ENCODE measurements at places on chromosomes 12 and 14.

- DNase-seq = no peak
Observed at GRCh38 chr14:24300326-24300980, 803 bp downstream of the NOP9 start.

DNA sequence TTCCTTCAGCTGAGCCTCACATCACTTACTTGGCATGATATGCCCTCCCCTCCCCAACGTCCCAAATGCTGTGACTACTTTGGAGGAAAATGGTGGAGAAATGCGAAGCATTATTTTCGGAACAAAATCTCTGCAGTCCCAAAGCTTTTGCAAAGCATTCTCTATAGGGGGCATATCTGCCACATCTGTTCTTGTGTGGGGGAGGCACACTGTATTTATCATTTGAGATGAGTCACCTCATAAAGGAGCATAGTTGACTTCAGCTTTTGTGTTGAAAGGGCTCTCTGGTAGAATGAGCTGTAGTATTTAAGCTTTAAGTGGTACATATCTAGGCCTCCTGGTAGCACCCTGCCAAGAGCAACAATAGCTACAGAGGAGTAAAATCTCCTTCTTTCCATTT, 447.5 kb downstream of the ADAMTS20 start:
- no peak for DNase-seq

GRCh38 chr14:72075649-72076334, 143.6 kb downstream of the RGS6 start:
- DNase-seq = no peak

DNA sequence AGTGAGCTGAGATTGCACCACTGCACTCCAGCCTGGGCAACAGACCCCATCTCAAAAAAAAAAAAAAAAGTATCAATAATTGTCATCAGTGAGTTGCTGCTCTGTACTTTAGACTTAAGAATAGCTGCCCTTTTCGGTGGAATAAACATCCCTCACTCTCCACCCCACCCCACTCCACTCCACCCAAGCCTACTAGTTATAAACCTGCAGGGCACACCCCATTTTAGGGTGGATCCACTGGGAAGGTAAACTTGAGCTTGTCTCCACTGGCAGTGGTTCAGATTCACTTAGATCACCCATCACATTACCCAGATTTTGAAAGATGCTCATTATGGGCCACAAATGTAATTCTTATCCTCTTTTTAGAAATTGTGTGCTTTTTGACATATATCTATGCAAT, 106.4 kb downstream of the GPR135 start:
- no peak for DNase-seq

GRCh38 chr12:118190266-118190665, 54.3 kb downstream of the PEBP1 start:
- no peak for DNase-seq

DNA sequence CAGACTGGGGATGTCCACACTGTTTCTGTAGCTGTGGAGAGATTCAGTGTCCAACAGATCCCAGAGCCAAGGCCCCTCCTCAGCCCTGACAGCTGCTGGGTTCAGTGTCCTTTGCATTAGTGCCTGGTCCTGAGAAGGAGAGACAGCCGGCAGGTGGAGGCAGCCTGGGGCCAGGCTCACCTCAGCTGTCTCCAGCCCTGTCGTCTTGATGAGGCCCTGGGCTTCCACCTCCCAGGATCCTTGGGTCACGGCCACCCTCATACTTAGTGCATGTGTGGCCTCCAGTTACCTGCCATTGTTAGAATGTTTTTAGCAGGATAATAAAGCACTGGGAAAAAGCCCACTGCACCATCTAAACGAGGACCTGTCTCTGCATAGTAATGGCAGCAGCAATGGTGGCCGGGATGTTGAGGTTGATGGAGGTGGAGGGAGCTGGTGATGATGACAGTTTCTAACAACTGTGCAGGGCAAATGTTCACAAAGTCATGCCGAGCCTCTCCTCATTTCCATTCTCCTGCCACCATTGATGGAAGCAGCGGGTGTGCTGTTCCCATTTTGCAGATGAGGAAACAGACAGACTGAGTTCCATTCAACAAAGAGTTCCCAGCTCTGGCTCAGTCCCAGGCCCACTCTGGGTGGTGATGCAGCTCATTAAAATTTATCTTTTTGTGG, 17.7 kb downstream of the ASB2 start:
- DNase-seq = no peak

- DNase-seq = no peak
Observed at GRCh38 chr12:14216405-14217294, 148.8 kb upstream of the ATF7IP start.

DNA sequence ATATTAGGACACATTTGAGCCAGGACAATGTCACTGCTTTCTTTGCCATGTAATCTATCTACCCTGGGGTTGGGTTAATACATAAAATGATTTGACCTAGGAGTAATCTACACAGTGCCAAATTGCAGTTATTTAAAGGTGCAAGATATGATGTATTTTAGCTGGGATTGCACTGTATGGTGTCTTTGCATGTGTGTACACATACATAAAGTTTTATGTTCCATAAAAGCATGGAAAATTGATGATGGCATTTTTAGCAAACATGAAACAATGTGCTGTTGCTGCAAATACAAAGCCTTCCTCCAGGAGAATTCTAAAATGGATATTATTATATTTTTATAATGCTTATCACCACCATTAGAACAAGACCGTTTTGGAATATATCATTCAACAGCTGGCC, 24.0 kb upstream of the PLBD1 start:
- no peak for DNase-seq

DNA sequence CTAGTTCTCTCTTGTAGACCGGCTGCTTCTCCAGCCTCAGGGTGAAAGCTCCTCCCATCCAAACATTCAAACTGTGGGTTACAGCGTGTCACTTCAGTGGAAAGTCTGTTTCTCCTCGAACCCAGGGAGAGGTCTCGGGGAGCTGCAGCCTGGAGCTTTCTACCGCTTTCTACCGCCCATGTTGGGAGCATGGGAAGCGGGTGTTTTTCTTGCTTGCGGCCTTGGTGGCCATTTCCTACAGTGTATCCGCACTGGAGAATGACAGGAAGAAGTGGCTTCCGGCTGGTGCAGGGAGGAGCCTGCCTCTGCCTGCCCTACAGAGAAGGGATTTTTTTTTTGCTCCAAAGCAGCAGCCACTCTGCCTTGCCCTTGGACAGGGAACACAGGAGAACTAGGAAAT, 21.2 kb downstream of the ZFP36L1 start:
- no peak for DNase-seq

GRCh38 chr12:76813265-76813664, 49.4 kb downstream of the ZDHHC17 start:
- DNase-seq = no peak

- no peak for DNase-seq
Observed at GRCh38 chr12:26239852-26240815, 44.8 kb downstream of the SSPN start.

- no peak for DNase-seq
Observed at GRCh38 chr12:98735821-98736220, 90.7 kb downstream of the APAF1 start.

DNA sequence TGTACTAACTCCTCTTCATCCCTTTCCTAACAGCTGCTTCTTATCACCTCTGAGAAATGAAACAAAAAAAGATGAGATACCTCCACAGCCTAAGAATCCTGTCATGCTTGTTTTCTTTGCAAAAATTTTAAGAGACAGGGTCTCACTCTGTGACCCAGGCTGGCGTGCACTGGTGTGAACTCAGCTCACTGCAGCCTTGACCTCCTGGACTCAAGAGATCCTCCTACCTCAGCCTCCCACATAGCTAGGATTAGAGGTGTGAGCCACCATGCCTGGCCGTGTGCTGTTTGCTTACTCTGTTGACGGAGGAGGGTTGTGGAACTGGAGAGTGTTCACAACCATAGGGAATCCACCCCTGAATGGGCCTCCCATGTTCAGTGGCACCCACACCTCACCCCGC, 16.2 kb downstream of the CSRNP2 start:
- DNase-seq = no peak

- no peak for DNase-seq
Observed at GRCh38 chr14:50342221-50343078, 30.3 kb downstream of the DMAC2L start.

GRCh38 chr14:100523843-100524169, 63.4 kb downstream of the BEGAIN start:
- no peak for DNase-seq

GRCh38 chr12:132593071-132593470, 17.3 kb downstream of the LRCOL1 start:
- no peak for DNase-seq

DNA sequence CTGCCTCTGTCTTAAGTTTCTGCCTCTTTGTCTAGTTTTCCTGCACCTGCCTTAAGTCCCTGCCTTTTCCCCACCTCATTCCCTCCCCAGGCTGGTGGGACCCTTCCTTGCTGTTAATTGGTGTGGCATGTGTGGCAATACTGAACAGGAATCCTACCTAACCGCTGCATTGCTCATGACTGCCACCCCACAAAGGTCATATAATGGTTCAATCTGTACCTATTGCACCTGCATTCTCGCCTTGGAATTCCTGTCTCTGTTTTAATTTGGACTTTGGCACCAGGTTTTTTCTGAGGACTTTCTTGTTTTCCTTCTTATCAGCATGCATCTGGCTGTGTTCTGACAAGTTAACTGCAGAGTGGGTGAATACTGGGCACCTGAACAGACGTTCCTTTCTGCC, 966.2 kb upstream of the TMEM132C start:
- DNase-seq = no peak

DNA sequence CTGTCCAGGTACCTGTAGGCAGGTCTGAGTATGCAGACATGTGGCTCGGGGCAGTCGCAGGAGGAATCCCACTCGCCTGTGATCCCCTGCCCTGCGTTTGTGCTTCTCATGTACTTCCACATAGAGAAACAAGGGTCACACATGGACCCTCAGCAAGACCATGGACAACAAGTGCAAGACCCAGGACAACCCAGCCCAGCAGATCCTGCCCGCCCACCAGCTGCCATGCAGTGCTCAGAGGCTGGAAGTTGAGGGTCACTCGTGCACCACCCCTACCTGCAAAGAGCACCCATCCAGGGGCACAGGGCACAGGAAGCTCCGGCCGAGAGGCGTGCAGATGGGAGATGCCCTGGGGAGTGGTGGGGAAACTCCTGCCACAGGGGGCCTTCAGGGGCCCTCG, 67.5 kb upstream of the C14orf180 start:
- DNase-seq = no peak

GRCh38 chr12:8780389-8780788, 42.0 kb upstream of the A2ML1 start:
- peak; percentile 11 for DNase-seq

GRCh38 chr12:17371491-17372215, 718.3 kb downstream of the RERGL start:
- DNase-seq = no peak

DNA sequence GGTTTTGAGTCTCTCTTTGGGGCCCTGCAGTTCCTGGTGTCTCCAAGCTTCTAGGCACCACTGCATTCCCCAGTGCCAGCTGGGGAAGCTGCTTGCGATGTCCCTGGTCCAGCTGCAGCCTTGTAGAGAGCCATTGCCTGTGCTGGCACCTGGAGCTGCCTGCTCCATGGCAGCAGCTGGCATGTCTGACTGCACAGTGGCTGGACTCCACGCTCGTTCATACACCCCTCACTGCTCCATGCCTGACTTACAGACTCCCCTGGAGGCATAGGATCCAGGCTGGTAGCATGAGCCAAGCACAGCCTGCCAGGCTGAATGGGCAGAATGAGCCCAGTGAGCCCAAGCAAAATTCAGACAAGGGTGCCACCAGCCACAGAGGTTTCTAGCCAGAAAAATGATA, 21.8 kb upstream of the WDR20 start:
- no peak for DNase-seq

DNA sequence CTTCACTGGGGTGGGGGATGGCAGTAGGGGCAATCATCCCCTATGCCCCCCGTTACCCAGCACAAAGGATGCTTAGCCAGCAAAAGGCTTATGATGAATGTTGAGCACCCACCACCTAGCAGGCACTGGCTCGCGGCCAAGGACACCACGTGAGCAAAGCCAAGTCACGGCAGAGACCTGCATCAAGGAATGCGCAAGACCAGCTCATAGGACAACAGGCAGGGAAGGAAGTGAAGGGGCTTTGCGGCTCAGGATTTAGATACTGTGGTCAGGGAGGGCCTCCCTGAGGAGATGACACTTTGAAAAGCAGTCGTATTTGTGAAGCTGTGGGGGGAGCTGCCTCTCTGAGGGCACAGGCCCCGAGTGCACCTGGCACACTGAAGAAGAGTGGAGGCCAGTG, 32.8 kb downstream of the SH2B3 start:
- DNase-seq = peak; percentile 83

DNA sequence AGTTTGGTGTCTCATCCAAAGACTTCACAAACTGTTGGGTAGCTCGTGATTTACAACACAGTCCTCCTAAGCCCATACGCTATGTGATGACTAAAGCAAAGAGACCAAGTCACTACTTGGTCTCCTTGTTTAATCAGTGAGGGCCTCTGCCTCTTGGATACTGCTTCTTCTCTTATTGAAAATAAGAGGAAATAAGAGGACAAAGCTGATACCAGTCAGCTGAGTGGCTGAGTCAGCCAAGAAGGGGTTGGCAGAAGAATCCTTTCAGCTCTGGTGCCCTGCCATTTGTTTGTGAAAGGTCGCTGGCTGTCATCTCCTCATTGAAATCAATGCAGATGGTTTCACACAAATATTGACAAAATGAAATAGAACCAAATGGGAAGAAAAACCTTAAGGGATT, 67.5 kb upstream of the SLC35F4 start:
- no peak for DNase-seq

DNA sequence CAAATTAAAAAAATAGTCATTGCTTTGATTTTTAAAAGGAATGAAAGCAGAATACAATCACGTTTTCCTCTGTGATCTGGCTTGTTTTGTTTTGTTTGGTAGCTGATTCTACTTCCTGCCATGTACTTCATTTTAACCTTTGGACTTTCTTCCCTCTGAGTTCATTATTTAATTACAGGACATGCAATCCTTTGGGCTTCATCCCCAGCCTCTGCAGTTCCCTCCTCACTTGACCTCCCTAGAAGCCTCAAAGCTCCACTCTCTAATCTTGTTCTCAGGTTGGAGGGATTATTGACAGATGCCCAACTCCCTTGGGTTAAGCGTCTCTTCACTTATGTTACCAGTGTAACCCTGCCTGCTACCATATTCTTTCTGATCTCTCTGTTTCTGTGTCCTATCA, 967.9 kb upstream of the SEL1L start:
- no peak for DNase-seq

DNA sequence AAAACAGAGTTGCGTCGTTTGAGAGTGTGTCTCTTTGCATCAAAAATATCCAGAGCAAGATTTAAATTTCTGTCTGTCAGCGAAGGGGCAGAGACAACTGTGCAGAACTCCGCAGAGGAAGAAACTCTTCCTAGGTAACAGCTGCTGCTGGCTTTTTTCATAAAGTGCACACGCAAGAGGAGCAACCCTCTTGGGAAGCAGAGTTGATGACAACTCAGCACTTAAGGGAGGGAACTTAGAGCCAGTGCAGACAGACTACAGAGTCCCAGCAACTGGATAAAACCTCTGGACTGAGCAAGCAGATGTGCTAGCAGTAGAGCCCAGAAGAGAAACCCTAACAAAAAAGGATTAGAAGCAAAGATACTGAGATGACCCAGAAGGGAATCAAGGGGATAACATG, 337.1 kb downstream of the PCNX1 start:
- no peak for DNase-seq
